ENCODE measurements at places on chromosomes 2 and 18.

GRCh38 chr2:221399183-221399582 lies 172.9 kb downstream of the EPHA4 start:
- ATAC-seq: no peak

DNA sequence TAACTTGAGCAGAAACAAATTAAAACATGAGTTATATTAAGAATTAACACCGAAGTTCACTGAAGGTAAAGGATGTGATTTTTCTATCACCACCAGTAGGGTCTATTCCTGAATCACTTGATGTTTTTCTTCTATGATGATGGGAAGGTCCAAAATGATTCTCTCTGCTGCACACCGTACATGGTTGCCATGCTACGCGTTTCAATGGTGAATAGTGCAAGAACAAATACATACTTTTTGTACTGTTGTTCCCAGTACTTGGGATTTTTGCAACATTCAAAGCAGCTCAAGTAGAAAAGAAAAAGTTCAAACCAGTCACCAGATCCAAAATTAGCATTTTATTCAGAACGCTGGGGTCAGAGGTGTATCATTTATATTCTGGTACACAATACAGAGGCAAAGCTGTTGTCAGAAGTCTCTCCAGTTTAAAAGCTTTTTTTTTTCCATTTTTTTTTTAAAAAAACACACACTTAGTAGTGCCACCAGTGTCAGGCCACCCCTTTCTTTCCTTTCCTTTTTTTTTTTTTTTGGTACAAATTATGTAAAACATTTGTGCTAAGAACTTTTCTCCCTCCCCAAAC lies 226.2 kb downstream of the CDH2 start:
- ATAC-seq: no peak

DNA sequence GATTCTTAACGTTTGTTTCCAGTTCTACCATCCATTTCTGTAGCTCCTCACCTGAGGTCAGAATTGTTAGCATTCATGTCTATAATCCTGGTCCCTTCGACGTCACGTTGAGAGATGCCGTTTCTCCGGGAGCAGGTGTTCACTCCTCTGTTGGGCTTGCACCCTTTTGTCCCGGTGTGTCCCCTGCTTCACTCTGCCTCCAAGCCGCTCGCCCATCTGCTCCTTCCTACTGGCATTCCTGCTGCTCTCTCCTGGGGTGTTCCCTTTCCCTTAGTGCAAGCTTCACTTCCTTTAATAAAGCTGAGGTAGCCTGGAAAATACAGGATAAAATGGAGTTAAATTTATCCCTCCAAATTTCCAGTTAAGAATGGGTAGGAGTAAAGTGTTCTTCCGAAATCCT lies 61.9 kb upstream of the CABYR start:
- ATAC-seq: no peak

GRCh38 chr2:216615298-216616082 lies 17.7 kb upstream of the IGFBP2 start:
- no peak for ATAC-seq

DNA sequence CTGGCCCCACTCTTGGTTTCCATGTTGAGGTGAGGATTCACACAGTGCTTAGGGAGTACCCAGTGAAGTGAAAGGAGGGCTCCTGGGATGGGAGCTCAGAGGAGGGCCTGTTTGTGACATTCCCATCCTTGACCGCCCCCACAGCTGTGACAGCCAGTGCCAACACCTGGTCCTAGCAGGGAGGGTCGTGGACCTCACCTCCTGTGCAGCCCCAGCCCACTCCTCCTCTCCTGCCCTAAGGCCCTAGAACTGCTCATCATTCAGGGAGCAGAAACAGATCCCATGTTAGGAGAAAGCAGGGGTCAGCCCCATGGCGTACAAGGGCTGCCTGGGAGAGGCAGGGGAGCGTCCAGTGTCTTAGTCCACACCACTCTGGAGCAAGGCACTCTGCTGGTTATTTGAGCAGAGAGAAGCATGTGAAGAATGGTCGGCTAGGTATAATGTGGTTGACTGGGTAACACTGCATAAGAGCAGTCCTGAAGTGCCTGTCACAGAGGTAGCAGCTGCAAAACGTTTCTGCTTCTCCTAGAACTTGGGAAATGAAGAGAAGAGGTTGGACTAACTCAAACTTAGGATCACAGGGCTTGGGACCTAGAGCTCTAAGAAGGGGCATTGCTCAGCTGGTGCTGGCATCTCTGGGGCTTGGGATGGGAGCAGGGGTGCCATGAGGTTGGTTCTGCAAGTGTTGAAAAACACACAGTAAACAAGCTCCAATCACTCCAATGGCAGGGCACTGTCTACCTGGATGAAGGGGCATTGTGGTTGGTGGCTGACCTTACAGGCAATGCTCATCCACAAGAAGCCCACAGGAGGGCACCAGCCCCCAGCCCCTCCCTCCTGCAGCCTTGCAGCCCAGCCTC lies 55.6 kb downstream of the FAM168B start:
- ATAC-seq: peak; percentile 7

DNA sequence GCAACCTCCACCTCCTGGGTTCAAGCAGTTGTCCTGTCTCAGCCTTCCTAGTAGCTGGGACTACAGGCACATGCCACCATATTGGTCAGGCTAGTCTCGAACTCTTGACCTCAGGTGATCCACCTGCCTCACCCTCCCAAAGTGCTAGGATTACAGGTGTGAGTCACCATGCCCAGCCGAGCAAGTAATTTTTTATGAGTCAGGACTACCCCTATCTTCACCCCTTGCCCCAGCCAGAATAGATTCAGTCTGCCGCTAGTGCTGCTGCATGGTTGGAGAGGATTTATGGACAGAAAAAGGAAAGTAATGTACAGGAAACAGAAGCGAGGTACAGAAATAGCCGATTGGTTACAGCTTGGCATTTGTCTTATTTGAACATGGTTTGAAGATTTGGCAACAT lies 48.9 kb downstream of the BMPR2 start:
- no peak for ATAC-seq

- ATAC-seq: no peak
Measured at GRCh38 chr2:186551323-186552050, 38.4 kb upstream of the ITGAV start.

GRCh38 chr18:10085416-10085815 lies 171.6 kb downstream of the VAPA start:
- ATAC-seq: peak; percentile 52

GRCh38 chr18:58635891-58636290 lies 7.0 kb upstream of the ALPK2 start:
- ATAC-seq: peak; percentile 66

- no peak for ATAC-seq
Measured at GRCh38 chr2:83067947-83068346, 1391.1 kb downstream of the SUCLG1 start.

DNA sequence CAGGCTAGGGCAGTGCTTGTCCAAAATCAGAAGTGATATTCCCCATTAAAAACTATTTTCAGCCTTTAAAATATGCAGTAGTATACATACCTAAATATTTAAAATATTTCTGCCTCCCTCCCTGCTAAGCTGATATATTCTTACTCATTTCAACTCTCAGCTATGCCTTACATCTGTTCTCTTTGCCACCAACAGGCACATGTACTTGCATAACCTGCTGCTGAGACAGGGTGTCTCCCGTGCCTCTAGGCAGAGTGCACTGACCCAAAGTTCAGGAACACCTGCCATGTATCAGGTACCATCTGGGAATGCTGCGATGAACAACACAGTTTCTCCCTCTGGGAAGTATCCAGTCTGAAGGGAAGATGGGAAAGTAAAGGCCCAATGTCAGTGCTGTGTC lies 91.7 kb downstream of the STK39 start:
- no peak for ATAC-seq

GRCh38 chr2:86543793-86544192 lies 19.4 kb downstream of the CHMP3 start:
- no peak for ATAC-seq

All from SK-N-SH treated with all-trans-retinoic acid at 6 μM for 48 hours (cell line).